ENCODE measurements at places on chromosomes 7 and 10.

GRCh38 chr7:107867858-107868466 lies 23.0 kb upstream of the DLD start:
- no peak for DNase-seq

DNA sequence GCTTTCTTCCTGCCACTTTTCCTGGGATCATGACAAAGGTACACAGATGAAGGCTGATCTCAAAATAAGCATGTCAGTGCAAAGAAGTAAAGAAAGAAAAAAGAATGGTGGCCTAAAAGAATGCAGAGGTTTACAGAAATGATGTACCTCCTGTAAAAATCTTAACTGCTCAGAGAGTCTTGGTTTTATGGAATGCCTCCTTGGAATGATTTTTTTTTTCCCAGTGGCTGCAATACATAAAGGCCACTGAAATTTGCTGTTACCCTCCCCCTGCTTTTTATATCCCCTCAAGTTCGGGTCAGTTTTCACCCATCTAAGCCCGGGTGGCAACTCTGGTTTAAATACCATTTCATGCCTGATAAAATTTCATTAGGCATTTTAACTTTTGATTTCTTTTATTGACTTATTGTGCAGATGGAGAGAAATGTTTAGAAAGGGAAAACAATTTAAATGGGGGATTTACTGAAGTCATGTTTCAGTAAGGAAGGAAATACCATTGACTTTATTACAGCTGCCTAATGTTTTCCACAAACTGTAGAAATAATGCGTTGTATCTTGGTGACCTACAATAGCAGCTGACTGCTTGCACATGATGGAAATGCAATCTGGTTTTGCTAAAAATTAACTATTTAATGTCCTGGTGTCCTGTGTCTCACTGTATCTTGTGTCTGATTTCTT lies 102.5 kb downstream of the SAMD9 start:
- DNase-seq: no peak

- DNase-seq: no peak
Measured at GRCh38 chr7:73433924-73434700, 534 bp downstream of the FZD9 start.

DNA sequence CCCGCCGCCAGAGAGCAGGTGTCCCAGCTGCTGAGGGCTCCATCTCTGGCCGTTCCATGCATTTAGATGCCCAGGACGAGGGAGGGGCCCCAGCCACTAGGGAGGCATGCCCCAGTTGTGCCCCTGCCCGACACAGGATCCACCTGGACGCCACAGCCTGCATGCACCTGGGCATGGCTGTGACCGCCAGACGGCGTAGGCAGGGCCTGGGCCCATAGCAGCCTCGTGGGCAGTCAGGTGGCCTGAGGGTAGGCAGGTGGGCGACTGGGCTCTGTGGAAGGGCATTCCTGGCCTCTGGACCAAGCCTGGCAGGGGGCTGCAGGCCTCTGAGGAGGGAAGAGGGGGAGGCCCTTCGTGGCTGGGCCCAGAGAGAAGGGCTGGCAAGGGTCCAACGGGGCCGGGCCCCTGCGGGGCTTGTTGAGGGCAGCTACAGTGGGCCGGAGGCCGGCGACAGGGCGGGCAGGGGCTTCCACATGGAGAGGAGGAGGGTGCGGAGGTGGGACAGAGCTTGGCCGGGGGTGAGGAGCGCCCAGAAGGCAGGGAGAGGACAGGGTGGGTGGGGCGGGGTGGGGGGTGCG lies 76.0 kb upstream of the NKX6-2 start:
- DNase-seq: no peak

DNA sequence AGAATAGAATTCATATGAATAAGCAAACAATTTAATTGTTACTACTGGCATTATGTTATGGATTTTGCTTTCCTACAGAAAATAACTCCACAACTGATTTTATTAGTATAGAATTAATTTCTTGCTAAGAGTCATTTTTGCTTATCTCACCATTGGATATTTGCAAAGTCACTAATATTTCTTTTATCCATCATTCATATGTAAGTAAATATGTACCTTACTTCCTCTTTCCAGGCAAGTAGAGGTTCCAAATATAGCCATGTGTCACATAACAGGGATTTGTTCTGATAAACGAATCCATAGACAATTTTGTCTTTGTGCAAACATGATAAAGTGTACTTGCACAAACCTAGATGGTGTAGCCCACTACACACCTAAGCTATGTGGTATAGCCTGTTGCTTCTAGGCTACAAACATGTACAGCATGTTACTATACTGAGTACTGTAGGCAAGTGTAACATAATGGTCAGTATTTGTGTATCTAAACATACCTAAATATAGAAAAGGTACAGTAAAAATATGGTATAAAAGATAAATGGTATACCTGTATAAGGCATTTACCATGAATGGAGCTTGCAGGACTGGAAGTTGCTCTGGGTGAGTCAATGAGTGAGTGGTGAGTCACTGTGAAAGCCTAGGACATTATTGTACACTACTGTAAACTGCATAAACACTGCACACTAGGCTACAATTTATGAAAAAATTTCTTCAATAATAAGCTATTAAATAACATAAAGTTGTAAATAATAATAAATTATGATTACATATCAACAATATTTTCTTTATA lies 18.3 kb downstream of the KLLN start:
- no peak for DNase-seq

DNA sequence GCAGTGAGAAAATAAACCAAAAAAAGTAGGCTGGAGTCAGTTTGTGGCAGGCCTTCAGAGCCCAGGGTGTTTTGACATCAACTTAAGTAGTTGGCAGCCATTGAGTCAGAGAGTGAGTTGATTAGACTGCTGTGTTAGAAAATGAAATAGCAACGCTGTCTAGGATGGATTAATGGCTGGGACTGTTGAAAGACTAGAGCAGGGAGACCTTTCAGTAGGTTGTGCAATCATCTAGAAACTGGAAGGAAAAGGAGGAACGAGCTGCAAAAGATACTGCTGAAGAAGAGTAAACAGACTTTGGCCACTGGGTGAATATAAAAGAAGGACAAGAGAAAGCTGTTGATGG lies 28.6 kb upstream of the TRIL start:
- no peak for DNase-seq

GRCh38 chr10:81439445-81439844 lies 435.5 kb upstream of the NRG3 start:
- DNase-seq: no peak

GRCh38 chr10:124576526-124577420 lies 115.2 kb downstream of the LHPP start:
- no peak for DNase-seq

GRCh38 chr7:106450716-106451115 lies 165.9 kb upstream of the NAMPT start:
- DNase-seq: no peak

- no peak for DNase-seq
Measured at GRCh38 chr10:100567249-100567648, 31.5 kb downstream of the HIF1AN start.

GRCh38 chr10:46230615-46231014 lies 56.2 kb upstream of the ANTXRL start:
- no peak for DNase-seq

- peak; percentile 16 for DNase-seq
Measured at GRCh38 chr10:101451667-101452069, 97.7 kb downstream of the BTRC start.

DNA sequence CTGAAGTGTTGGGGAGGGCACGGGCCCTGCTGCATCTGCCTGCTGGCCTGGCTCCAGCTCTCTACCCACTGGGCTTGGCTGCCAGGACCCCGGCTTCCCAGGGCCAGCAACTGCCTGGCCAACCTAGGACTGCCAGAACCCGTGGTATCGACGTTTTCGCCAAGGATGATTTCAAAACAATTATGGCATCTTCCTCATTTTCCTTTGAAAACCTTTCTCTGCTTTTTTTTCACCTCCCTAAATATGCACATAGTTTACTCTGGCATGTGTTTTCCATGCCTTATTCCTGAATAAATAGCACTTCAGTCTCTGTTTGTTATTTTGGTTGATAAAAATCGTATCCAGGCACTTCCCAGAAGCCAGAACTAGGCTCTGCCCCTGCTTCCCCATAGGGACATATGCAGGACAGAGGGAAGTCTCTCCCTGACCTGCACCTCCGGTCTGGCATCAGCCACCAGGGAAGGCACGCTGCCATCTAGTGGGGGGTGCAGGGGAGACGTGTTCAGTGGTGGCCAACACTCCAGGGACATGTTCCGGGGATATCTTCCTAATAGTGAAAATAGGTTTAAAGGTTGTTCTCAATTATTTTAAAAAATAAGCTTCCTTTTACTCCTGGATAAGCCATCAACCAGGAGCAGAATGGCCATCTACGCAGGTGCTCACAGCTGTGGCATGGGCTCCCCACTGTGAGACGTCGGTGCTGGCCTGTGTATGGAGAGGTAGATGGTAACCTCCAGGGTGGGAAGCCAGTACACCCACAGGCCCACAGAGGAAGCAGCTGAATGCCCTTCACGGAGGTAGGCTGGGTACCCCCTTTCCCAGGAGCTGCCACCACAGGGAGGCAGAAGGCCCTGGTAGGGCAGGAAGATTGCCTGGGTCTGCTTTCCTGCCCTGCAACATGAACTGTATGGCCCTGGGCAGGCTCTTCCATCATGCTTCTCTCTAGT lies 30.7 kb upstream of the ANTXRL start:
- DNase-seq: peak; percentile 71

GRCh38 chr7:15795393-15795792 lies 108.9 kb upstream of the MEOX2 start:
- no peak for DNase-seq

GRCh38 chr10:78830062-78830975 lies 238.4 kb upstream of the ZMIZ1 start:
- no peak for DNase-seq

DNA sequence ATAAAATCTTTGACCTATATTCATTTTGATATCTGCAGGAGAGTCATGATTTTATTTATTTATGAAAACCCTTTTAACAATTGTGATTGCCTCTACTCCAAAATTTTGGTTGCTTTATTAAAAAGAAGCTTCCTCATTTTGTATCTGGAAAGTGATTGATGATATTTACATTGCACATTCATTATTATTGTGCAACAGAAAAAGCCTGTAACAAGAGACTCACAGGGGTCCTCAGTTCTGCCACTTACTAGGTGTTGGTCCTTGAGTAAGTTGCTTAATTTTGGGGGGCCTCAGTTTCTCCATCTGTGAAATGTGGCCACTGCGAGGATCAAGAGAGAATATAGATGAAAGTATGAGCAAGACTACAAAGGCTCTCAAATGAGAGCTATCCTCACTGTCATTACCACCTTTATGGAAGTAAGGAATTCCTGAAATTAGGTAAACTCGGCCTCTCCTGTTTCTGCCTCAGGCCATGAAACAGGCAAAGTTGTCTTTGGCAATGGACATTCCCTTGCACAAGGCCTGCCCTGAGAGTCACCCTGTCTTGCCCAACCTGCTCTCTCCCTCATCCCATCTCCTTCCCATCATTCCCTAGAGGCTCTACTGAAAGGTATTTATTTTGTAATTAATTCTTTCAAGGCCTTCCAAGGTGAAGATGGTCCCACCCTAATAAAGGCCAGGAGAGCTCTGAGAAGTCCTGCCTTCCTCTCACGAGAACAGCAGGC lies 66.1 kb upstream of the ABLIM1 start:
- no peak for DNase-seq

DNA sequence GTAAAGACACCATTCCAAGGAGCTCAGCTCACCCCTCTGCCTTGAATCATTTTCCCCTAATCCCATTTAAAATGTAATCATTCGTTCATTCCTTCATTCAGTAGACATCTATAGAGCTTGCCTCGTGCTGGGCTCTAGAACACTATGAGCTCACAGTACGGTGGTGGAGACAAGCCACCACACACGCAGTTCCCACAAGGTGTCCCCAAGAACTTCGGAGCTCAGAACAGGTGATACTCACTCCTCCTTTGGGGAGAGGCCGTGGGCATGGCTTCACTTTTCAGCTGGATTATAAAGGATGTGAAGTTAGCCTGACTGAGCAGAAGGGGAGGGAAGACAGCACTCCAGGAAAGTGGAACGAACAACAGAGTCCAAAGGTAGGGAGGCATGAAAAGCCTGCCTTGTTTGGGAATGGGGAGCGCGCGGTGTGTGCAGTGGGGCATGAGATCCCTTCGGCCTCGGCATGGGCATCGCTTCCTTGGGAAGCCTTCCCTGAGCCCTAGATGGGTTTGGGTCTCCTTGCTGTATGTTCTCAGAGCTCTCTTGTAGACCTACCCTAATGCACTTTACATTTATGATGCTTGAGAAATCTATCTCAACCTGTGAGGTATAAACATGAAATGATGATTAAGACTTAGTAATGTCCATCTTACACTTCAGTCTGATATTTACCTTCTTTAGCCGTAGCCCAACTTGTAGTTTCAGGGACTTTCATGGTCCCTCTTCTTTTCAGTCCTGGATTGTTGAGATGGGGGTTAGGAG lies 809 bp upstream of the OGA start:
- peak; percentile 65 for DNase-seq

DNA sequence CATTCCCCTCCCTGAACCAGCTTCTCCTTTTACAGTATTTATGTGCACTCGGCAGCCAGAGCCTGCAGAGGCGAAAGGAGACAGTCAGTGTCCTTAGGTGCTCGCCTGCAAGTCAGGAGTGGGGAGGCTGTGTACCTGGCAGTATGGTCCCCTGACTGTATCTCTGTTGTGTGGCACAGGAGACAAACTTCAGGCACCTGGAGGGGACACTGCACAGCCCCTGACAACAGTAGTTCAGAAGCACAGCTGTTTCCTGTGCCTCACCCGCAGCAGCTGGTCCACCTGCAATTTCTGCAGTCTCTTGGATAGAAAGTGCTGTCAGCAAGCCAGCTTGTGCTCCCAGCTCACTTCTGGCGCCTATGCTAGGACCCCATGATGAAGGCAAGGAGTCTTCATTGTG lies 73.4 kb upstream of the LAMB4 start:
- DNase-seq: no peak

- DNase-seq: no peak
Measured at GRCh38 chr10:21599582-21599981, 65.5 kb downstream of the MLLT10 start.

DNA sequence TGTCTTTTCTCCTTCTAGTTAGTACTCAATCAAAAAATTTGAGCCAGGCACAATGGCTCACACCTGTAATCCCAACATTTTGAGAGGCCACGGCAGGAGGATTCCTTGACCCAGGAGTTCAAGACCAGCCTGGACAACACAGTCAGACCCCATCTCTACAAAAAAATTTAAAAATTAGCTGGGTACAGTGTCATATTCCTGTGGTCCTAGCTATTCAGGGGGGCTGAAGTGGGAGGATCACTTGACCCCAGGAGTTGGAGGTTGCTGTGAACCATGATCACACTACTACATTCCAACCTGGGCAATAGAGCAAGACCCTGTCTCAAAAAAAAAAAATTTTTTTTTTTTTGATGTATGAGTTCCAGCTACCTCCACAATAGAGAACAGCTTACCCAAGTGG lies 57.8 kb downstream of the SKIDA1 start:
- no peak for DNase-seq
